Occipital lobe (tissue), 3 donors: ENCODE measurements at places on chromosomes 16 and 17. TPM values are rescaled to one million over a fixed set of nuclear protein-coding genes. Genes with fewer than 3 reads are reported as not detected.

GRCh38 chr16:12496186-12496585, 307.5 kb downstream of the CPPED1 start:
- DNase-seq = no peak

Gene GPT2
- 20.7 TPM for total RNA-seq

DNA sequence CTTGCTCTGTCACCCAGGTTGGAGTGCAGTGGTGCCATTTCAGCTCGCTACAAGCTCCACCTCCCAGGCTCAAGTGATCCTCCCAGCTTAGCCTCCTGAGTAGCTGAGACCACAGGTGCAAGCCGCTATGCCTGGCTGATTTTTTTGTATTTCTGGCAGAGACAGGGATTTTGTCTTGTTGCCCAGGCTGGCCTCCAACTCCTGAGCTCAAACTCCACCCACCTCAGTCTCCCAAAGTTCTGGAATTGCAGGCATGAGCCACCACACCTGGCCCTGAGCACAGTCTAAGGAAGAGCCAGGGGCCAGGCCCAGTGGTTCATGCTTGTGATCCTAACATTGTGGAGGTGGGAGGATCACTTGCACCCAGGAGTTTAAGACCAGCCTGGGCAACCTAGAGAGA, 21.8 kb upstream of the BCO1 start:
- DNase-seq = no peak

Gene BCO1
- 0.31 TPM for total RNA-seq

DNA sequence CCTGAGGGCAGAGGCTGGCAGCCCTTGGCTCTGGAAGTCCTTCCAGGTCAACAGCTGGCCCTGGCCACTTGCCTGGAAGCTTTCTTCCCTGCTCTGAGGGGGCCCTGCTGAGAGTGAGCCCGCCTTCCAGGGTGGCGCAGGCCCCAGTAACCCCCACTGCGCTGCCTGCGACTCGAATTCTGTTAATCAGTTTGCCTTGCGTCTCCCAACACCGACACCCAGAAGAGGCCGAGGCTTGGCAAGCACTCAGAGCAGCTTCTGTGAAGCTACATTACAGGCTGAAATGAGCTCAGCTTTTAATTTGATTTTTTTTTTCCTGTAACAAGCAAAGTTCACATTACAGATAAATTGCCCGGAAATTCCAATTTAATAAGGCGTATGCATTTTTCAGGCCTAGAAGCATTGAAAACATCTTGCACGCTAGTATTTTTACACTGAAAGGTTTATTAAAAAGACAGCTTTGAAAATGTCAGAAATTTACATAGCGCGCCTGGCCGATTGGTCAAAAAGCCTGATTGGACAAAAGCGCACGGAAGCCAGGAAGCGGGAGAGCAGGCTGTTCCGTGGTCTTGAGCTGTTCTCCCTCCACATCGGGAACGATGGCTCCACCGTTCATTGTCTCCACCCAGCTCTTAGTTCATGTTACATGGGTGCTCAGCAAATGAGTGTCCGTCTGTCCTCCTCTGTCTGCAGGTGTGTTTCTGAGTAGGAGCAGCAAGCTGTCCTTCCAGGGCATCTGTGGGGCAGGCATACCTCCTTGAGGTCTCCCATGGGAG, 65.5 kb upstream of the HSBP1 start:
- no peak for DNase-seq

DNA sequence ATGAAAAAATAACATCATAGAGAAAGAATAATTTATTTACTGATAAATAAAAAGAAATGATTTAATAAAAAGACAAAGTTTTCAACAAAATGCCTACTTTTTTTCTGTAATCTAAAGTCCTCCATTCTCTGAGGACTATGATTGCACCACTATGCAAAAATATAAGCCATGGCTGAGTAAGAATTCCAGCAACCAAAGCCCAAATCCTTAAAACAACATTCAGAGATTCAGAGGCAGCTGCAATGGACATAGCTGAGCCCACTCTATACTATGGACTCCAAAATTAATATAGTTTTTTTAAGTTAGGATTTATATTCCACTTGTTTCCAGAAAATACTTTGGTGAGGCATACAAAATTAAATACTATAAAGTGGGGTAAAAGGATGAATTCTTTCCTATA, 169.5 kb upstream of the C17orf78 start:
- DNase-seq = no peak

Gene MATCAP1
- total RNA-seq = 49.1 TPM

- no peak for DNase-seq
Measured at GRCh38 chr16:57479205-57479975, 6.9 kb downstream of the DOK4 start.

Gene TBC1D3G
- total RNA-seq = not detected

Gene SNRNP25
- 11.4 TPM for total RNA-seq

- DNase-seq = no peak
Measured at GRCh38 chr16:87725596-87726235, 40.1 kb downstream of the KLHDC4 start.

Gene CACNG3
- total RNA-seq = 2.5 TPM

GRCh38 chr16:85211271-85211801, 99.1 kb upstream of the CIBAR2 start:
- DNase-seq = no peak

- no peak for DNase-seq
Measured at GRCh38 chr17:69223809-69224208, 4.8 kb downstream of the ABCA10 start.

DNA sequence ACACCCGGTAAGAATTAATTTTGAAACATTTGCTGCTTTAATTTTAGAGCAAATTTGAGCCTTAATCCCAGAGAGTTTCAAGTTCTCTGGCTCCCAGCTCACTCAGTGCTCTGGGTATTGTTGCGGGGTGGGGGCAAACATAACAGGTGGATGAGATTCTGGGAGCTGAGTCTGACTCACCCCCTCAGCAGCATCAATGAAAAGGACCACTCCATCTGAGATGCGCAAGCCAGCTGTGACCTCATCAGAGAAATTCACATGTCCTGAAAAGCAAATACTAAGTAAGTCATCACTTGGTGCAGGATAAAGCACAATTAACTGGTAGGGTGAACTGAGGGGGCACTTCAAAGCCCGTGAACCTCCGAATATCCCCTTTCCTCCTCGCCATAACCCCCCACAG, 19.9 kb downstream of the EFTUD2 start:
- no peak for DNase-seq

Gene CCNF
- 10.8 TPM for total RNA-seq

- DNase-seq = no peak
Measured at GRCh38 chr16:495127-495748, 32.3 kb upstream of the CAPN15 start.

Gene VASN
- total RNA-seq = 2.5 TPM

GRCh38 chr17:28261219-28261618, 57.8 kb upstream of the TMEM97 start:
- no peak for DNase-seq

DNA sequence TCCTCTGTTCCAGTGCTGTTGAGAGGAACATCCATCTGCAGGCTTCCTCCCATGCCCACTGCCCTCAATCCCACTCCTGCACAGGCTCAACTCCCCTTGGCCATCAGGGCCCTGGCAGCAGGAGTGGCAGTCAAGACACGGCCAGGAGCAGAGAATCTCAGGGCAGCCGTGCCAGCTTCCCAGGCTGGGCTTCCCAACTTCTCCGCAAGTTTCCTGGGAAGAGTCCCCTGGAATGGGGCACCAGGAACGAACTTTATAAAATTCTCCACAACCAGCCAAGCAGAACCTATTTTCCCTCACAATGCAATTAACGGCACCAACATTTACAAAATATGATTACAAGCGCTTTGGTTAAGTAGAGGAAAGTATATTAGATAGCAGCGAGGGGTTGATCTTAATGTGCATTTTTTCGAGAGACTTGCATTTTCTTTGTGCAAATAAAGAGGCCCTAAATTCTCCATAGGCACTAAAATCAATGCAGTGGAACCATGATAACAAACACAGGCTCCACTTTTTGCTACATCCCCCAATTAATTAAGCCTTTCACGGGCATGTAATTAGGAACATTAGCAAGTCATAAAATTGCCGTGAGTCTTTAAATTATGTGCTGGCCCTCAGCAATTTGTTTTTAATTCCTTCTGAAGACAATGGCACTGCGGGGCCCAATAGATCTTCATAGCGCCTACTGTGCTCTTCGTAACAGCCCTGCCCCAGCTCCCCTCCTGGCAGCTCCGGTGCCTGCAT, 99.9 kb upstream of the LHX1 start:
- DNase-seq = no peak

- no peak for DNase-seq
Measured at GRCh38 chr16:55248494-55248893, 75.5 kb upstream of the IRX6 start.

Gene TEX19
- not detected for total RNA-seq

- DNase-seq = no peak
Measured at GRCh38 chr17:33944412-33944811, 310.7 kb upstream of the CCL2 start.

Gene HES7
- total RNA-seq = 0.31 TPM

Gene SCNN1B
- total RNA-seq = not detected

DNA sequence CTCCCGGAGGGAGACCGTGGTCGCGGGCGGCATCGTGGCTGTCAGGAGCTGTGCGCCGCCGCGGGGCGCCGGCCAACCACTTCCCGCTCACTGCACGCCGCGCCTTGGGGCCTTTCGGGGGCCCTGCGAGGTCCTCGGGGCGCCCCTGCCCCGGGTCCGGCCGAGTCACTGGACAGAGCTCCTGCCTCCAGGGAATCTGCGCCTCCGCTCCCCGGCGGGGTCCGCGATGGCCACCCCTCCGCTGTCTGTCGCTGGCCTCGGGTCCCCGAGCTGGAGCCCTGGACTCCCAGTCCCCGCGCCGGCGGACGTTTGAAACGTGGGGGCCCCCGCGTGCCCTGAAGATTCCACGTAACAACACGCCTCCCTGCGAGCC, at the start of gene QRICH2:
QRICH2 (minus strand) TSS at position 311 of the 373 bp plus-strand sequence; CDS start at position 33, 278 bp downstream.
- DNase-seq = no peak

DNA sequence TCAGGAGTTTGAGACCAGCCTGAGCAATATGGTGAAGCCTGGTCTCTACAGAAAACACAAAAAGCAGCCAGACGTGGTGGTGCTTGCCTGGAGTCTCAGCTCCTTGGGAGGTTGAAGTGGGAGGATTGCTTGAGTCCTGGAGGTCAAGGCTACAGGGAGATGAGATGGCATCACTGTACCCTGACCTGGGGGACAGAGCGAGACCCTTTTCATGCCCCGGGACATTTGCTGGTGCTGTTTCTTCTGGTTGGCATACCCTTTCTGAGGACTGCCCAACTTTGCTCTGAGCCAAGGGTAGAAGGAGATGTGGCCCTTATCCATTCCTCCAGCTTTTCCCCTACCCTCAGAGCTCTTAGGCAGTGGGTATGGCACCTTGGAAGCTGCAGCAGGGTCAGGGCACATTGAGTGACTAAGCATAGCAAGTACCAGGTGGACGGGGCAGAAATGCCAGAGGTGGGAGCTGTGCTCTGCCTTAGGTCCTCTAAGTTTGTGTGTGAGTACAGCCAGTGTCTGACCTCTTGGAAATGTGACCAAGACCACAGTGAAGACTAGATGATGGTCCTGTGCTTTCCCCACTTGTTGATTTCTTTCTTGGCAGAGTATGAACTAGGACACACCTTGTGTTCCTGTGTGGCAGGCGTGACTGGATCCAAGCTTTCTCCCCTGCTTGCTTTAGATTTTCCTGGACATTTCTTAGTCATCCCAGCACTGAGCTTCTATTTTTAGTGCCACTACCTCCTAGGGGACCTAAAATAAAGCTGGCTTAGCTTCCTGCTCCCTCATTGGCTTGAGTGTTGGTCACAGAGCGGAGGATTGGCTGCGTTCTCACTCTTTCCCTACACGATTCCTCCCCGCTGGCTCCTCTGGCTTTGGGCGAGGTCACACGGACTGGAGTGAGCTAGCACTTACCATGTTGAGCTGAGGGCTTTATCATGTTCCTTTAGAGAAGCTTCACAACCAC, 9.9 kb upstream of the EDC4 start:
- DNase-seq = peak; percentile 54

DNA sequence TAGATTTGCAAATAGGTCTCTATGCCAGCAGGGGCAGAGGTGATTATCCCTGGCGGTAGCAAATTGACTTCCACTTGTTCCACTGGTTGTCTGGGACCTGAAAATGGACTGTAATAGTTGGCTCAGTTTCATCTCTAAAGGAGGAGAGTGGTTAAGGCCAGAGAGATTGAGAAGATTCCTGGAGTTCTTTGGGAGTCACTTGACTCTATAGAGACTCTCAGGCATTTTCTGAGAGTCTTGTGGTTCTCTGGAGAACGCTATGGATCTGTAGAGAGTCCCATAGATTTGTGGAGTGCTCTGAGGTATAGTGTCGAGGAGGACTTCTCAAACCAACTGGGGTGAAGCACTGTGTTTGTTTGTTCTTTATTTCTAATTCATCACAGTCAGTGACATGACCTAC, 8.9 kb upstream of the PMP22 start:
- DNase-seq = no peak

DNA sequence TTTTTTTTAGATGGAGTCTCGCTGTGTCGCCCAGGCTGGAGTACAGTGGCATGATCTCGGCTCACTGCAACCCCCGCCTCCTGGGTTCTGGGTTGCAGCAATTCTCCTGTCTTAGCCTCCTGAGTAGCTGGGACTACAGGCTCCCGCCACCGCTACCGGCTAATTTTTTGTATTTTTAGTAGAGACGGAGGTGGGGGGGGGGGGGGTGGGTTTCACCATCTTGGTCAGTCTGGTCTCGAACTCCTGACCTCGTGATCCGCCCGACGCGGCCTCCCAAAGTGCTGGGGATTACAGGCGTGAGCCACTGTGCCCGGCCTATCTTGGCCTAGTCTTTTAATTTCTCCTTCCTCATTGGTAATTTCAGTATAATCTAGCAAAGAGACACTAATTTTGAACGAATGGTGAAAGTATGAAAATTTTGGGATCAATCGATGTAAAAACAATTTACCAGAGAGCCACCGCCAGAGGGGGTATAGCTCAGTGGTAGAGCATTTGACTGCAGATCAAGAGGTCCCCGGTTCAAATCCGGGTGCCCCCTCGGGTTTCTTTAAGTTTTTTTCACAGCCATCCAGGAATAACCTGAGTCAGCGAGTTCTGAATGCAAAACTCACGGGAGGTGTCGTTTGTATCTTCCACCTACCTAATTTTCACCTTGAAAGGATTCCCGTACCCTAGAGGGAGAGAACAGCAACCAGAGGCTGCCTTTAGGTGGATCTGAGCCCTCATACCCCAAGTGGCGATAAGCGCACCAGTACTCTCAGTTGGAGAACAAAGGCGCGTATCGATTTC, 2.5 kb upstream of the LASP1 start:
- DNase-seq = no peak

- peak; percentile 3 for DNase-seq
Measured at GRCh38 chr17:49063652-49064051, 66.5 kb downstream of the IGF2BP1 start.

Gene HASPIN
- total RNA-seq = 0.62 TPM
